Hepatic stellate cell (primary cell): ENCODE measurements at places on chromosomes 2 and 18.

GRCh38 chr2:216690456-216690852 lies 4.9 kb downstream of the IGFBP5 start:
- DNase-seq, result no peak

- peak; percentile 56 for DNase-seq
Measured at GRCh38 chr2:171523088-171524017, 1.1 kb downstream of the CYBRD1 start.

DNA sequence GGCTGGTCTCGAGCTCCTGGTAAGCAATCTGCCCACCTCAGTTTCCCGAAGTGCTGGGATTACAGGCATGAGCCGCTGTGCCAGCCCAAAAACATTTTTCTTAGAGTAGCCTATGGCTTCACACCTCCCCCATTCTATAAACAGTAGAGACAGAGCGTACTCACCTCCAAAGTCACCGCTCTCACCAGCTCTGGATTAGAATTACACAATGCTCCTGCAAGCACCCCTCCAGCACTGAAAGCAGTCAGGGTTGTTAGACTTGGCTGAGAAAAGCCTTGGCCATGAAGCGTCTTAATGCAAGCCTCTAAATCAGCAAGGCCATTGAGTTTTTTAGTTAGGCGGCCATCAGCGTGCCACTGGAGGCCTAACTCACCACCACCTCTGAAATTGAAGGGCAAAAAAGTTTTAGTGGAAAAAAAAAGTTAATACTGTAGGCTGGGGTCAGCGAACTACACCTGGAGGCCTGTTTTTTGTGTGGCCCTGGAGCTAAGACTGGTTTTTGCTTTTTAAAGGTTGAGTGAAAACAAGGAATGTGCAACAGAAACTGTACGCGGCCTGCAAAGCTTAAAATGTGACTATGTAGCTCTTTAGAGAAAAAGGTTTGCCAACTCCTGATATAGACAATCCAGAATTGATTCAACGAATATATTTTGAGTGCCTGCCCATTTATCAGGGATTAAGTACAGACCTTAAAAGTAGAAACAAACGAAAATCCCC lies 34.6 kb downstream of the PREPL start:
- no peak for DNase-seq

DNA sequence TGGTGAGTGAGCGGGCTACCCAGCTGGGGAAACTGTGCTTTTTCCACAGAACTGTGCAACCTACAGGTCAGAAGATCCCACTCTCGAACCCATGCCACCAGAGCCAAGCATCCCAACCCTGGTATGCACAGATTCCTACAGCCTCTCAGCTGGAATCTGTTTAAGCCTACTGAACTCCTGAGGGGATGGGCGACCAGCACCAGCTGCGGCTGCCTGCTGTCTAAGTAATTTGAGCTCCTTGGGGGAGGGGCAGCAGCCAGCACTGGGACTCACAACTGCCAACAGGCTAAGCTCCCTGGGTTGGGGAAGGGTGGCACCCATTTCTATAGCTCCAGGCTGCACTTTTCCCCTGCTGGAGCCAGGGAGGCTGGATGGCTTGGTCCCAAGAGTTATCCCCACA lies 11.8 kb downstream of the CYP27C1 start:
- DNase-seq, result no peak

DNA sequence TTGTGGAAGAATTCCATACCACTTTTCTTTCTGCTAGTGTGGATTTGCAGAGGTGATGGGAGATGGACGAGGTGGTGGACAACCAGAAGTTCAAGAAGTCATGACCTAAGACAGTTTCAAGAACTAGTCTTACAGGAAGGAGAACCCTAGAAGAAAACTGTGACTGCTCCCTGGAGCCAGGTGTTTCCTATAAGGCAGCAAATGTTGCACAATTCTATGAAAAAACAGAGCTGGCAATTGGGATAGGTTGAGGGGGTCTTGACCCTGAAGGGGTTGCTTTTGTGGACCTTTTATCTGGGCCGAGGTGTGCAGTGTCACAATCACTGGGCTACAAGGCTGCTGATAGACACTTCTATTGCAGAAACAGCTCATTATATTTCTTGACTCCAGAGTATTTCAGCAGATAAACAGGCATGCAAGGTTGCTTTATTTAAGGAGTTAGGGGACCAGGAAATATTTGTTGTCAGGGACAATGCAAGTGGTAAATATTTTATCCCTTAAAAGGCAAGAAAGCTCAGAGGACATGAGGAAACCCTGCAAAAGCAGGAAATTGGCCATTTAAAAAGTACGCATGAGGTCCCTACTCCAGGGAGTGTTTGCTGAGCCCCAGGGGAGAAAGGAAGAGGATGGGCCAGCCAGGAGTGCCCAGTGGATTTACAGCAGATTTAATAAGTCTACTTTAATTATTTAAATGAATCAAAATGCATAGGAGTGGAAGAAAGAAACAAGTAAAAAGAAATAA lies 22.9 kb downstream of the APCDD1 start:
- DNase-seq, result no peak
